ENCODE measurements at places on chromosomes 1 and 21.

DNA sequence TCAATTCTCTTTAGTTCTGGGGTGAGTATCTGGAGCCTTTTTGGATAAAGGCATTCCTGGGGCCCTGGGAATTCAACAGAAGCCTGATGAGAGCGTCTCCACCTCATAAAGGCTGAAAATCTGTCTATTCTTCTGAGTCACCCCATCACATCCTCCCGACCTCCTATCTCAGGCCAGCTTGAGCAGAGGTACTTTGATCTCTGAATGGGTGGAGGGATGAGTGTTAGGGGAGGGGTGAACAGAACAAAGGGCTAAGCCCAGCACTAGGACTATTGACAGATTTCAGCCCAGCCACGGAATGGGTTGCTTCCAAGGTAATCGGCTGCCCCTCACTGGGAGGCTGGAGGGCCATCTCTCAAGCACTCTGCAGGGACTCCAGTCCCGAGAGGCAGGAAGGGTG is 2.5 kb upstream of the MYBPH start:
- no peak for DNase-seq

- DNase-seq: peak; percentile 33
Measured at GRCh38 chr1:10338047-10338446, 60.8 kb upstream of the PGD start.

- peak; percentile 20 for DNase-seq
Measured at GRCh38 chr1:158117854-158118704, 62.6 kb upstream of the CD1D start.

GRCh38 chr21:34790341-34790740 is 121.5 kb downstream of the CLIC6 start:
- DNase-seq: no peak

GRCh38 chr21:39429445-39429844 is 16.1 kb downstream of the LCA5L start:
- DNase-seq: no peak

DNA sequence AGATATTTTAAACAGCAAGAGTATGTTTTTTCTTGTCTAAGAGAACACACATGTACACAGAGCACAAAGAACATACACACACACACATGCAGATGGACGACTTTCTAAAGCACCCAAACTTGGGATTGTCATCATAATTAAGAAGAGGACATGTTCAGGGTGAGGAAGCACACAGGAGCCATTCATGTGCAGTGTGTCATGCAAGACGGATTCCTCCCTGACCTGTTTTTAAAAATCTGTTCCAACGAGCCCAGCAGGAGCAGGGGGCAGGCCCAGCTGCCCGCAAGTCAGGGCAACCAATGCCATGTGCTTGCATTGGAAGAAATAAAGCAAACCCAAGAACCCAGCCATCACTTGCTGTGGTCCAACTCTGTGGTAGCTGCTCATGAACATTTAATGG is 167.3 kb upstream of the ZNF644 start:
- no peak for DNase-seq

DNA sequence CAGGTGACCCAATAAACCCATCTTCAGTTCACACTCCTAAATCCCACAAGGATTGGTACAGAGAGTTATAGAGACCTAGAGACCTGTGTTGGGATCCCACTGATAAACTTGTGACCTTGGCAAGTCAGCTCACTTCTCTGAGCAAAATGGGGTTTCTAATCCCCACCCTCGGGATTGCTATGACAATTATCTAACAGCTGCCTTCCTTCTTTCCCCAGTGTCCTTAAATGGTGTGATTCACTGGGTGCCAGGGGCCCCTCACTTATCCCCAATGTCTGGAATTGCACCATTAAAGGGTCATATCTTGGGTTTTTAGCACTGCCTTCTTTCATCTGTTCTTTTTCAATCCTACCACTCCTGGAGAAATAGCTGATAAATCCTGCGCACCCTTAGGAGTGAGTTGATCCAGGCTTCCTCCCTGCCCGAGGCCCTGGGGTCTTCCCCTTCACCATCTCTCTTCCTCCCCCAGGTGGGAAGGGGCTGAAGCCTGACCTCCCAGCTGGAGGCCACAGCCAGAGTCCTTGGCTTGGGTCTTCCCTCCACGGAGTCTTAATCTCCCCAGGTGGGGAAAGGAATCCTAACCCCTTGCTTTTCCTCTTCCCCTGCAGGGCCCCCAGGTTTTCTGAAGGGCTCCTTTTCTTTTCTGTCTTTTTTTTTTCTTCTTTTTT is 39.7 kb downstream of the LACTBL1 start:
- DNase-seq: no peak

- no peak for DNase-seq
Measured at GRCh38 chr1:27157194-27157593, 2.3 kb upstream of the SLC9A1 start.

DNA sequence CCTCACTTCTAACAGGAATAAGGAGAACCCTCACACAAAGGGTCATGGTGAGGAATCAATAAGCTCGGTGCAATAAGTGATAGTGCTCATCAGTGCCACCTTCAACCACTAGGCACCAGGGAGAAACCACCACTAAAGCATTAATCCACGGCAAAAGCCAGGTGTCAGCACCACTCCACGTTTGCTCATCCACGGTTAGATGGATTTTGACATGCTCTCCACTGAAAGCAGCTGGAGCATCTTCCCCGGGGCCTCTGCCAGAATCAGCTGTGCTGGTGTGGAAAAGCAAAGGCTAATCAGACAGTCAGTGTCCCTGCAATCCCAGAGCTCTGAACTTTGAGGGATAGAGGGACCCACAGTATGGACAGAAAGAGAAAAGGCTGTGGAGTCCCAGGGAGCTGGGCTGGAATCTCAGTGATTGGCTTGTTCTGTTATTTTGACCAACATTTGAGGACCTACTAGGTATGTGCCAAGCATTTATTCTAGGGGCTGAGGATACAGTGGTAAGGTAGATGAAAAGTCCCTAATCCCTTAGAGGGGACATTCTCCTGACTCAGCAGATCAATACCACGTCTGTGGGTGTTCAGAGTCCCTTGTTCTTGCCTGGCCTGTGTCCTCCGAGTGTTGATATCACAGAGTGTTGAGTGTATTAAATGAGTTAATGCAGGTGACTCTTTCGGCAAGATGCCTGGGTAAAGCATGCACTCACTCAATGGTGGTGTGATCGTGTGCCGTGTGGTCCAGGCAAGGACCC is 41.3 kb downstream of the FHAD1 start:
- no peak for DNase-seq

DNA sequence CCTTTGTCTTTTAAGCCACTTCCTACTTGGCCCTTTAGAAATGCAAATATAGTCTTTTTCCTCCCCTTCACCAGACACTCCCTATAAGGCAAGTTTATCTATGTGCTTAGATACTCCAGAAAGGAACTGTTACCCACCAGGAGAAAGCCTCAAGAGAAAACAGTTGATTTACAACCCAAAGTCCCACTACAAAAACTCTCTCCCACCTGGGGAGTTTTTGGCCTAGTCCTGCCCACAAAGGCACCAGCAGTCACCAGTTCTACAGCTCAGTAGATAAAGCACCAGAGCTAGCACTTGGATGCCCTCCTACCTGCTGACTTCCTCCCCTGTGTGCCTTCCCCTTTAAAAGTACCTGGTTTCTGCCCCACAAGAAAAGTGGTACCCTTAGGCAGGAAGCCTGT is 27.7 kb upstream of the HAO2 start:
- DNase-seq: no peak

GRCh38 chr1:94531664-94532063 is 9.9 kb downstream of the F3 start:
- DNase-seq: no peak

DNA sequence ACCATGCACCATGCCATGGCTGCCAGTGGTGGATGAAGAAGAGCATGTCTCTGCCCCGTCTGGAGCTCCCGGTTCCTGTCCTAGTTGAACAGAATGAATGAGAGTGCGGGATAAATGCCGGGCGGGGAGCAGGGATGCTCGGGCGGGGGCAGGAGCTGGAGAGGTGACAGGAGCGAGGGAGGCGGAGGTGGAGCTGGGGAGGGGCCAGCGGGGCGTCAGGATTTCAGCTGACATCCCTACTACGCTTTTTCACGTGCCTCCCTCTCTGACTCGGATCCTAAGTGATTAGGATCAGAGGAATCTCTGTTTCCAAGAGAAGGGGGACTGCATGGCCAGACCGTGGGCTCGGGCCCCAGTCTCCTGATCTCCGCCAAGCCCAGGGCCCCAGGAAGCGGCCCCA is 47.3 kb downstream of the TP73 start:
- no peak for DNase-seq

DNA sequence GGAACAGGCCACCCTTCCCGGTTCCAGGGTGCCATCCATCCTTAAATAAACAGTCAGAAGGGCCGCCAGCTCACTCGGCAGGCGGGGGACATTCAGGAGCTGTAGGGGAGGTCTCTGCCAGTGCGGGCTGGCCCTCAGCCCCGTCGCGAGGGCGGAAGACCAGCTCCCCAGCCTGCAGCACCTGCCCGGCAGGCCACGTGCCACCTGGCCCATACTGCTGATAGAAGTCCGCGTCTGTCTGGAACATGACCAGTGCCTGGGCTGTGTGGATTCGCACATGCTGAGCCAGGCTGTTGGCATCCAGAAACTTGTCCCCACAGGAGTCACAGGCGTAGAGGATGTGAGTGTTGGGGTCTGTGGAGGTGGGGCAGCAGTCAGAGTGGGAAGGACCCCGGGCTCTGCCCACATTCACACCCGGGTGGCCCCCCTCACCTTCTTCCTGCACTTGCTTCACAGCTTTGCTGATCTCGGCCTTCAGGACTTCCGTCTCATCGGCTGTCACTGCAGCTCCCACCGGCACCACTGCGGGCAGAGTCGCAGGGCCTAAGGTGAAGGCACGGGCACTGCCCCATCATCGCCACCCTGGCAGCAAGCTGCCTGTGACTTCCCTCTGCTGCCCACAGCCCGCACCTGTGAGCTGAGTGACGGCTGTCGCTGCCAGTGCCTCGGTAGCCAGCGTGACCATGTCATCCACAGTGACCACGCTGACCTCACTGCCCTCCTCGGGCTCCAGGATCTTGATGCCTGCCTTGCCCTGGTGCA is 33.8 kb downstream of the ZBTB17 start:
- DNase-seq: no peak

DNA sequence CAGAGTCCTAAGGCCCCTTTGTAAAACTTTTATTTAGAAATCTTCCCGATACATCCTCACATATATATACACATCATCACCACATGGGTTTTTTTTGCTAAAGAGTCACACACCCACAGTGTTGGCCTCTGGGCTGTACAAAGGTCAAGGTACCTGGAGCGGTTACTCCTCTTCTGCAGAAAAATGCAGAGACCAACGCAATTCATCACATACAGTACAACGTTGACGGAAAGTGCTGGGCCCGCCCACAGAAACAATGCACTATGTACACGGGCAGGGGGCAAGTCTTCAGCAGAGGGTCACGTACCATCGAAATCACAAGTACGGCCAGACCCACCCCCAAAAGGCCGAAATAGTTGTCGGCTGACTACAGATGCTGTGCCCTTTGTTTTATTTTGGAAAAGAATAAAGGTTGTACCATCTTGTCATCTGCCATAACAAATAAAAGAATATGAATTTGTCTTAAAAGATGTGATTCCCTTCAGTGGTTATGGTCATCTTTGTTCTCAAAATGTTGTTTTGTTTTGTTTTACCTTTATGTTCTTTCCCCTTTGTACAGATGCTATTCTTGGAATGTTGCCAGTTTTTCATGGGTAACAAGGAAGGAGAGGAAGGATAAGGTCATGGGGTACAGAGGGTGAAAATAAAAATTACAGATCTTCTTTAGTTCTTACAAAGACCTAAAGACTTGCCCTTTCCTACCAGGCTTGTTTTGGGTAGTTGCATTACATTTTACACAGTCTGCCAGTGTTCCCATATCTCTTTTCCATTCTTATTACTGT is 15.6 kb downstream of the TAL1 start:
- peak; percentile 60 for DNase-seq

- no peak for DNase-seq
Measured at GRCh38 chr1:6037338-6037762, 8.3 kb upstream of the KCNAB2 start.

- DNase-seq: no peak
Measured at GRCh38 chr21:37233551-37234146, 33.5 kb downstream of the VPS26C start.

GRCh38 chr1:170592591-170593111 is 60.7 kb downstream of the GORAB start:
- no peak for DNase-seq

GRCh38 chr1:102045752-102046151 is 49.0 kb upstream of the OLFM3 start:
- DNase-seq: no peak

DNA sequence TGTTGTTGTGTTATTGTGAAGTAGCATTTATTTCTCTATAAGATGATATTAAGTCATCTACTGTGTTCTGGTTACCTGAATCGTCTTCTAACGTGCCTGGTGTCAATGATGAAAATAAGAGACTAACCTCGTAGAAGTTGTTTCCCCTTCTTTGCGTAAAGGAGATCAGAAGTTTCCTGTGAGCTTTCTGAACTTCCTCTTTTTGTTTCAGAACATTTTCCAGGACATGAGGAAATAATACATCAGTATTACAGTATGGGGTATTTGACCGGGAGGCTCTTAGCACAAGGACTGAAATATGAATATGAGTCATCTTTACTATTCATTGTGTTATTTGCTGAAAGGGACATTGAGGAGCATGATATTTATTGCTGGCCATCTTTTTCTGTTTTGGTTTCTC is 1.3 kb downstream of the ST6GALNAC3 start:
- peak; percentile 82 for DNase-seq

GRCh38 chr1:222926566-222926965 is 111.7 kb downstream of the DISP1 start:
- no peak for DNase-seq

DNA sequence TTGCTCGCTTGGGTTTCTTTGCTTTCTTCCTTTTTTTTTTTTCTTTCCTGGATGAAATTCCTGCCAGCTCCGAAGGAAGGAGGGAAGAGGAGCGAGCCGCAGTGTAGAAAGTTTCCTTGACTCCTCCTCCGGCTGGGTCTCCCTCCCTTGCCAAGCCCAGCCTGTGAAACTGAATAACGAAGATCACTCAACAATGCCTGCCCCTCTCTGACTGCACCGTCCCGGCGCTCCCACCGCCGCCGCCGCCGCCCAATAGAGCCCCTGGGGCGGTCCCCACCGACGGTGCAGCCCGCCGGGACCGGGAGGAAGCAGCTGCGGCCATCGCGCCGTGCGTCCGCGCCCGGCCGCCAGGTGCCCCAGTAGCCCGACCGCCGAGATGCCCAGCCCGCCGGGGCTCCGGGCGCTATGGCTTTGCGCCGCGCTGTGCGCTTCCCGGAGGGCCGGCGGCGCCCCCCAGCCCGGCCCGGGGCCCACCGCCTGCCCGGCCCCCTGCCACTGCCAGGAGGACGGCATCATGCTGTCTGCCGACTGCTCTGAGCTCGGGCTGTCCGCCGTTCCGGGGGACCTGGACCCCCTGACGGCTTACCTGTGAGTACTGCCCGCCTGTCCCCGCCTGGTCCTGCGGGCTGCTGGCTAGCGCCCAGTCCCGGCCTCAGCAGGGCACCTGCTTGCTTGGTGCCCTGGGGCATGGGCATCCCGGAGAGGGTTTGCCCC is at the start of gene LGR6:
Gene LGR6, plus strand, starts transcription at position 186 of the 714 bp plus-strand sequence. Its CDS starts 191 bp downstream, at position 377.
- peak; percentile 9 for DNase-seq

DNA sequence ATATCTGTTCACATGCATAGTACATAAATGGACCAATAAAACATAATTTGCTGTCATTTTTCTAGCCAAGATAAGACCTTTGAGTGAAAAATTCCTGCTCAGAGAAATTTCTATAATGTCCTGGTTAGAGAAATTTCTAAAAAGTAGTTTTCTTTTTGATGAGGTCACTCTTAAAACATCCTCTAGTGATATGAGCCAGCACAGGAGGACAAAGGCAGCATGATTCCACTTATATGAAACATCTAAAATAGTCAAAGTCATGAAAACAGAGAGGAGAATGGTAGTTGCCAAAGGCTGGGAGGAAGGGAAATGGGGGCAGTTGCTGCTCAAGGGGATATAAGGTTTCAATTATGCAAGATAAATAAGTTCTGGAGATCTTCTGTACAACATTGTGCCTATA is 239.4 kb downstream of the BACH1 start:
- DNase-seq: no peak

GRCh38 chr1:28512058-28512611 is 6.3 kb downstream of the RCC1 start:
- DNase-seq: no peak
